ENCODE measurements at places on chromosomes 12 and 14.

GRCh38 chr12:108788911-108789310, 57.6 kb upstream of the CORO1C start:
- DNase-seq, result no peak

- DNase-seq, result no peak
Observed at GRCh38 chr12:57266681-57267080, 15.7 kb upstream of the STAC3 start.

DNA sequence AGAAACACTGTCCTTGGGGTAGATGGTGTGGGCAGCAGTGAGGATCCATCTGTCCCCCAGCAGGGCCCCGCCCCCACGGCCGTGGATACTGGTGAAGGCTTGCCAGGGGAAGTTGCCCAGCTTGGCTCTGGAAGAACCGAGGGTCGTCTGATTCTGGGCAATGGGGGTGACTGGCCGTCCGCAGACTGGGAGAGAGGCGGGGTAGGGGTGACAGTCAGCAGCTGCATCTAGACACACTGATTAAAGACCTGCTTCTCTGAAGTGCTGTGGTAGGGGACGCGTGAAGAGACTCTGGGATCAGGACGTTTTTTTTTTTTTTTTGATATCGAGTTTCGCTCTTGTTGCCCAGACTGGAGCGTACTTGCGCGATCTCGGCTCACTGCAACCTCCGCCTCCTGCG, 4.7 kb upstream of the C1R start:
- DNase-seq, result no peak

DNA sequence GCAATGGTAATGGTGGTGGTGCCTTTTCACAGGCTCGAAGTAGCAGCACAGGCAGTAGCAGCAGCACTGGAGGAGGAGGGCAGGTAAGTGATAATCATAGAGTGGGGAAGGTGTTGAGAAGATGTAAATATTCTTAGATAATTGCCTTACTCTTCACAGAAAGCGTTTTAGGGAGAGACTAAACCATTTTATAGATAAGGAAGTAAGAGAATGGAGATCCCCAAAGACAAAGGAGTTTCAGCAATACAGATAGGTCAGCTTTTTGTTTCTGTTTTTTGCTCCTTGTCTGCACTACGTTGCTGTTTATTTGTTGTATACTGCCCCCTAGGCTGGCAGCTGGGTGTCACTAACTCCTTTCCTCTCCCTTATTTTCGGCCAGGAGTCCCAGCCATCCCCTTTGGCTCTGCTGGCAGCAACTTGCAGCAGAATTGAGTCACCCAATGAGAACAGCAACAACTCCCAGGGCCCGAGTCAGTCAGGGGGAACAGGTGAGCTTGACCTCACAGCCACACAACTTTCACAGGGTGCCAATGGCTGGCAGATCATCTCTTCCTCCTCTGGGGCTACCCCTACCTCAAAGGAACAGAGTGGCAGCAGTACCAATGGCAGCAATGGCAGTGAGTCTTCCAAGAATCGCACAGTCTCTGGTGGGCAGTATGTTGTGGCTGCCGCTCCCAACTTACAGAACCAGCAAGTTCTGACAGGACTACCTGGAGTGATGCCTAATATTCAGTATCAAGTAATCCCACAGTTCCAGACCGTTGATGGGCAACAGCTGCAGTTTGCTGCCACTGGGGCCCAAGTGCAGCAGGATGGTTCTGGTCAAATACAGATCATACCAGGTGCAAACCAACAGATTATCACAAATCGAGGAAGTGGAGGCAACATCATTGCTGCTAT, 2.0 kb downstream of the SP1 start:
- DNase-seq, result no peak

- no peak for DNase-seq
Observed at GRCh38 chr14:54685286-54685845, 118.4 kb downstream of the SAMD4A start.

DNA sequence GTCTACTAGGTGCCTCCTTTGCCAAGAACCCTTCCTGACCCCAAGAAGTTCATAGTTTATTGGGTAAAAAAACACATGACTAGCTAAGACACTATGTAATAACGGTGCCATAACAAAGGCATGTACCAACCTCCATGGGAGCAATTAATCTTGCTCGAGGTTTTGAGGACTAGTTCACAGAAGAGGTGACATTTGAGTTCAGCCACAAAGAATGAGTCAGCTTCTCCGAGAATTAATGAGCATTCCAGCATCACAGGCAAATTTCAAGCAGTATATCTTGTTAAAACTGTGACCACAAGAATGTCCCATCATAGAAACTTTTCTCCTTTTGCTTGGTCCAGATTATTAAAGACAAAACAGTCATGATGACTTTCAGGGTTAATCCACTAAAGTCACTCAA, 113.0 kb upstream of the RAP1B start:
- no peak for DNase-seq

DNA sequence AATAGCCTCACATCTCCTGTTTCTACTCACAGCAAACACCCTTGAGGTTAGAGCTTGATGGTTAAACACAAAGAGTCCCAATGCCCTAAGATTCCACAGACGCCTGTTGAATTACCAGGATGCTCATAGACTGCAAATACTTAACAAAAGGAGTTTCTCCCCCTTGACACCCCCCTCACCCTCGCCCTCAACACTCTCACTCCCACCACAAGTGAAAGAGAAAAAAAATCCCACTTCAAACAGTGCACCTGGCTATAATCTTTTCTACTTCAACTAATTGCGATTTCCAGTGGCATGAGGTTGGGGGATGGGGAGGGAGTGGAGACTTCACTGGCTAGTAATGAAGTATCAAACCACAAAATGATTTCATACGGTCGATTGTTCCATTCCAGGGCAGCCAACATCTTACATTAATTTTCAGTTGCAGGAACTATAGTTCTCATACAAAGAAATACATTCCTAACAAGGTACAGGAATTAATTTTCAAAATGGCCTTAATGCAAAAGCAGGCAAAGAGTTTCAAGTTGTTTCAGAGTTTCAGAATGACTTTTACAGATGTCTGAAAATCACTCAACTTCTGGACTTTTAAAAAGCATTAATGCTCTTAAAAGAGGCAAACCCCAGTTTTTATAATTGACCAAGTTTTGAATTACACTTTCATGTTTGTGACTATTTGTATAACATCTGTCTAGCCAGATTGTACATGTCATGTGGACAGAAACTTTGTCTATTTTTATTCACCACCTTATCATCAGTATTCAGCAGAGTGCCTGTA, 390.7 kb downstream of the C12orf75 start:
- no peak for DNase-seq

DNA sequence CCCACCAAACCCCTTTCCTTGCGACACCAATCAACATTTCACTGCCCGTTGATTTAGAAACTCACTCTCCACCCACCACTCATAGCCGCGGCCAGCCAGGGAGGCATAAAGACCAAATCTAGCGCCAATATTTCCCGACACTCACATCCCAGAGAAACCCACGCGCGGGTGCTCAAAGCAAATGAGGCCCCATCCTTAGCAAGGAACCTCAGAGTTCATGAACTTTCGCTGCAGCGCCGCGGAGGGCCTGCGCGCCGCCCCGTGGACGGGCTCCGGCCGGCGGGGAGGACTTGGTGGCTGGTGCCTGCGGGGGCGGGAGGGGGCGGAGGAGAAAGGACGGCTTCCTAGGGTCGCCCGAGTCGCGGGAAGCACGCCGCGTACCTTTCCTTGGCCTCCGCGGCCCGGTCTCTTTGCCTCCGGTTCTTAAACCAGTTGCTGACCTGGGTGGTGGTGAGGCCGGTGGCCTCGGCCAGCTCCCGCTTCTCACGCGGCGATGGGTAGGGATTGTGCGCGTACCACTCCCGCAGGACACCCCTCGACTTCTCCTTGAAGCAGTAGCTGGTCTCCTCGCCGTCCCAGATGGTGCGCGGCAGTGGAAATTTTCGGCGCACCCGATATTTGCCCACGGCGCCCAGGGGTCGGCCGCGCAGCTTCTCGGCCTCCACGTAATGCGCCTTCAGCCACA, 886 bp downstream of the SIX1 start:
- DNase-seq, result no peak

DNA sequence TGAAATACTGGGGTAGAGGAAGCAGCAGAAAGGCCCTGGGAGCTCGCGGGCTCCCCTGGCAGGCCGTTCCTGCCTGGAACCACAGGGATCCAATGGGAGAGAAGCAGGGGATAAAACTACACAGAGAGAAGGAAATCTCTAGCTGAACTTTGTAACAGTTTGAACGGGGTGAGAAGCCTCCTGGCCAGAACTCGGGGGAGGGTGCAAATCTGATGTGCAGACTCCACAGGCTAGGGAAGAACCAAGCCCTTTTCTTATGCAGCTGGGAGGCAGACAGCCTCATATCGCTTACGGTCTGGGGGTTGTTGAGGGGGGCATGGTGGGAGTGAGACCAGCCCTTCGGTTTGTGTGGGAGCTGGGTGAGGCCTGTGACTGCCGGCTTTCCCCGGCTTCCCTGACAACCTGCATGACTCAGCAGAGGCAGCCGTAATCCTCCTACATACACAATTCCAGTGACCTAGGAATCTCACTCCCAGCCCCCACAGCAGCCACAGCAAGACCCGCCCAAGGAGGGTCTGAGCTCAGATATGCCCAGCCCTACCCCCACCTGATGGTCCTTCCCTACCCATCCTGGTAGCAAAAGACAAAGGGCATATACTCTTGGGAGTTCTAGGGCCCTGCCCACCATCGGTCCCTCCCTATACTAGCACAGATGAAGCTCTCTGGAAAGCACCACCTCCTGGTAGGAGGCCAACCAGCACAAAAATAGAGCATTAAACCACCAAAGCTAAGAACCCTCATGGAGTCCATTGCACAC, 143.0 kb downstream of the TMTC1 start:
- no peak for DNase-seq

GRCh38 chr12:12979731-12980259, 20.3 kb downstream of the HEBP1 start:
- DNase-seq, result no peak

GRCh38 chr14:105944632-105945610, 418.5 kb downstream of the TMEM121 start:
- peak; percentile 68 for DNase-seq

Data from NK-92 treated with Interleukin-12 subunit alpha and Interleukin-12 subunit beta, amount 100 ng/mL, for 24 hours (cell line).